NCI-H226 (cell line): ENCODE measurements at places on chromosomes 7 and 10.
A peak's percentile ranks its signal among the peaks of the same experiment; 100 is the strongest.

DNA sequence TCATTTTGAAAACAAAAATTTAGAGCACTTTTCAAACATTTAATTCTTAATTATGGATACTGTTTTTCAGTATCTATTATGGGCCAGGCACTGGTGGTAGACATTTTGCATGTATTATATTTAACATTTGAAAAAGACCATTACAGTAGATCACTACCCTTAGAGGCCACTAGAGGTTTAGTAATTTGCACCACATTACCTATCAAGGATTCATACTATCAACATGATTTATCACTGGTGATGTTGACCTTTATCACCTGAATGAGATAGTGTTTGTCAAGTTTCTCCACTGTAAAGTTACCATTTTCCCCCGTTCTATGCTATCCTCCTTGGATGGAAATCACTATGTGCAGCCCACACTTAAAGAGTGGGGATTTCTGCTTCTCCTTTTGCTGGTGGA is 4.4 kb upstream of the SNX13 start:
- no peak for DNase-seq

DNA sequence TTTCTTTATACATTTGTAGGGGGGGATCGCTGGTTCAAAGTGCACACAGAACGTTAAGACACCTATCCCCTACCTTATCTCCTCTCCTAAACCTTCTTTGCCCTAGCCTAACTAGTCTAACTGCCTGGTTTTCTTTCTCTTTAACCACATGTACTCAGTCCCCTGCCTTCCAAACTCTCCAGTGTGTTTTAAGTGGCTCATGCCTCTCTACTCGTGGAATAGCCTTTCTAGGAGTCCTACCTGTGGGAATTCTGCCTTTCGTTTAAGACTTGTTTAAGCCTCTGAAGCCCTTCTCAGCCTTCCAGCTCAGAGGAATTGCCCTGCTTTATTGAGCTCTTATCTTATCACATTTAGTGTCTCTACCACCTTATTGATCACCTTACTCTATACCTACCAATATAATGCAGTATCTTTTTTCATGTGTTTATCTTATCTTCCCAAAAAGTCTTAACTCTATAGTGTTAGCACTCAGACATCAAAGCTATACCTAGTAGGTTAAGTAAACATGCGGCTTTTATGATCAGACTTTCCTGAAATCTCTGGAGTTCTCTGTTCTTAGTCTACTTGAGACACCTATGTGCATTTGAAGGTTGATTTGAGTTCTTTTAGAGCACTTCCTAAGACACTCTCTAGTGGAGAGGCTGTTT is 50.7 kb downstream of the ARID5B start:
- DNase-seq = no peak

DNA sequence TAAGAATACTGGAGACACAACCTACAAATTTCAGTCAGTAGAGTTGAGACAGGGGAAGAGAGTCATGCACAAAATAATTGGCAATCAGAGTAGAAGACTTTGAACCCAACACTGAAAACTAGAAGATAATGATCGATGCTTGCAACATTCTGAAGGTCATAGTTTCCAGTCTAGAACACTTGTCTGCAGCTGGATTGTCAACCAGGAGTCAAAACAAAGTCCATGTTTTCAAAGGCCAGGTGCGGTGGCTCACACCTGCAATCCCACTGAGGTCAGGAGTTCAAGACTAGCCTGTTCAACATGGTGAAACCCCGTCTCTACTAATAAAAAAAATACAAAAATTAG is 26.8 kb upstream of the SMURF1 start:
- DNase-seq = no peak

GRCh38 chr7:151261529-151261928 is 13.0 kb upstream of the SMARCD3 start:
- no peak for DNase-seq

DNA sequence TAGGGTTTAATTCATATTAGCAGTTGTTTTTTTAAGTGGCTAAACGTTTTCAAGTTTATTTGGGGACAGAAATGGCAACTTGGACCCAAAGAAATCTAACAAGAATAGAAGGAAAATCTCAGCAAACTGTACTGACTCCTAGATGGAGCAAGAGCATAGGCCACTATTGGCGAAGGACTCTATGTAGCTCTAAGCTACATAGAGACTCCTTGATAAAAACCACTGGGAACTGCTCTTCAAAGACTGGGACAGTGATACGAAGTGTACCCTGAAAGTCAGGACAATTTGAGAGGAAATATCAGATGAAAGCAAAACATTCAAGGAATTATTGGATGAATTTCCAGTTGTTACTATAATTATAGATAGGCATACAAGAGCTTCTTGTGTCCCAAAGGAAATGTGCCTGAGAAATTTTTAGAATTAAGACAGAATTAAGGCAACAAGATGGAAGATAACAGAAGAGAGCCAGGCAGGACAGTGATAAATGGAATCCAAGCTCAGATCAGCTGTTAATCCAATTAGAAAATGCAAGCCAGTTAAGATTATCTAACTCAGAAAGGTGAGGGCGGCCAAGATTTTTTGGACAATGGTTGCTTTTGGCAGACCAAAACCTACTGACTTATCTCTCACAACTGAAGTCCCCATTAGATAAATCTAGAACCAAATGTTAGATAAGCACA is 103.7 kb upstream of the IFRD1 start:
- DNase-seq = no peak

DNA sequence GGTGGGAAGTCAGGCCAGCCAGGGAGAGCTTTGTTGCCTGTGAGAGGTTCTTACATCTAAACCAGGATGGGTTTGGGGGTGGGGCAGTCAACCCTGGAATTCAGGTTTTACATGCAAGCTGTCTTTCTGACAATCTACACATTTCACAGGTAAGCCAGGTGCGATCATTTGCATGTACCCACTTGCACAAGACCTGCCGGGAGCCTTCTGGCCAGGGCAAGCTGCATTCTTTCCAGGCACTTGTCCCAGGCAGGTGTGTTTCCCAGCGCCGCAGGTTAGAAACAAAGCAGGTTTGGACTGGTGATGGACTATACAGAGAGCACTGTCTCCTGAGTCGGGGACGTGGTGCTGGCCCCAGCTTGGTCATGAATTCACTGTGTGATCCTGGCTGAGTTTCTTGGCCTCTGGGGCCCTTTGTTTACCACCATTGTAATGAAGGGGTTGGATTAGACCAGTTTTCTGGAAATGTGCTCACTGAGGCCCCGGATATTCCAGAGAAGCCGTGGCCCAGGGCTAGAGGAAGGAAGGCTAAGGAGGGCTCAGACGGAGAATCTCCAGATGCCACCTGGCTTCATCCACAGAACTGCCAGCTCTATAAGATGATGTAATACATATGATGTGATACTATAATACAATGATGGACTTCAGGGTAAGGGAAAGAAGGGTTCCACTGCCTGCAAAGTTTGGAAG is 205.2 kb upstream of the SVIL start:
- no peak for DNase-seq

- DNase-seq = peak; percentile 20
Observed at GRCh38 chr7:36303202-36304098, 86.2 kb upstream of the ANLN start.

- peak; percentile 13 for DNase-seq
Observed at GRCh38 chr7:150370612-150371071, 2.0 kb downstream of the REPIN1 start.

- DNase-seq = peak; percentile 28
Observed at GRCh38 chr10:121088524-121088923, 237.4 kb downstream of the WDR11 start.

- DNase-seq = no peak
Observed at GRCh38 chr7:30625283-30625682, 30.6 kb downstream of the GARS1 start.

DNA sequence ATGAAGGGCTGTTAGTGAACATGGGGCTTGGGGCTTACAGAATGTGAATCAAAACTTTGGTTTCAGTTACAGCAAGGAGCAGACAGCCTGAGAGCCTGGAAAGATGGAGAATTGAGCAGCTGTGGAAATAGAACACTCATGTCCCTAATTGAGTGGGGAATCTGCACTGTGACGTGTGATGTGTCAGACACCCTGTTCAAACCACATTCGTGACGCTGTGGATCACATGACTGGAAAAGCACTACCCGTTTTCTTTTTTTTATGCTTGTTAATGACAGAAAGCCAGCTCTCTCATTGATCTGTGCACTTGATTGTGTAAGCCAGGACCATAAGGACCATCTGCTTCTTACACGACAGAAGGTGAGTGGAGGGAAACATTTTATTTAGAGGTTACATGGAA is 15.1 kb upstream of the TBX20 start:
- no peak for DNase-seq
